ENCODE measurements at places on chromosomes 1 and 21.

GRCh38 chr1:109750241-109750882 is 9.5 kb upstream of the GSTM3 start:
- no peak for DNase-seq

DNA sequence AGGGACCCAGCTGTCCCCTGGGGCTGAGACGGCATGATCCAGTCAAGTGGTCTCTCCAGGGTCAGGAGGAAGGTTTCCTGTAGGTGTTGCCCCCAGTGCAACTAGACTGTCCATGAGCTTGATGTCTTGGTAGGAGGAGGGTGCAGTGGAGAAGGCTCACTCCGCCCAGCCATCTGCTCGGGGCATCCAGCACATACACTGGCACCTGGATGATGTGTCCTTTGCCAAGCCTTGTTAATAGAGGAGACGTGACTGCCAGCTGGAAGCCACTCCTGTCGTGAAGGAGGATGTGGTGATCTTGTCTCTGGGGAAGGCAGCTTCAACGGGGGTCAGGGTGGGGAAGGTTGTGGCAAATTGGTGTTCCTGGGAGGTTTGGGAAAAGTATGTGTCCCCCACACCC is 6.2 kb downstream of the DISP3 start:
- no peak for DNase-seq

DNA sequence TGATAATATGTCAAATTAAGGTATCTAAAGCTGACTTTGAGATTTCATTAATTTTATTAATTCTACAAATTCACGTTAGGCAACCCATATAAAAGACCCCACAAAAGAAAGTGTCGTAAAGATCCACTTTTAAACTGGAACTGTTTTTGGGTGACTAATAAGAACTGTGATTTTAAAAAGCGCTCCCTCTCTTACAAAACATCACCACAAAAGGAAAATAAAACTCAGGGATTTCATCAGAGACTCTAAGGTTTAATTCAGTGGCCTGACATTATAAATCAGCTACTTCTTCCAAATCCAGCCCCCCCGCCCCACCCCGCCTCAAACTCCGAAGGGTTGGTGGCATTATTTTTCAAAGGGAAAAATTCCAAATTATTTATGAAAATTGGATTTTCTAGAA is 2.7 kb downstream of the COL24A1 start:
- DNase-seq = no peak

DNA sequence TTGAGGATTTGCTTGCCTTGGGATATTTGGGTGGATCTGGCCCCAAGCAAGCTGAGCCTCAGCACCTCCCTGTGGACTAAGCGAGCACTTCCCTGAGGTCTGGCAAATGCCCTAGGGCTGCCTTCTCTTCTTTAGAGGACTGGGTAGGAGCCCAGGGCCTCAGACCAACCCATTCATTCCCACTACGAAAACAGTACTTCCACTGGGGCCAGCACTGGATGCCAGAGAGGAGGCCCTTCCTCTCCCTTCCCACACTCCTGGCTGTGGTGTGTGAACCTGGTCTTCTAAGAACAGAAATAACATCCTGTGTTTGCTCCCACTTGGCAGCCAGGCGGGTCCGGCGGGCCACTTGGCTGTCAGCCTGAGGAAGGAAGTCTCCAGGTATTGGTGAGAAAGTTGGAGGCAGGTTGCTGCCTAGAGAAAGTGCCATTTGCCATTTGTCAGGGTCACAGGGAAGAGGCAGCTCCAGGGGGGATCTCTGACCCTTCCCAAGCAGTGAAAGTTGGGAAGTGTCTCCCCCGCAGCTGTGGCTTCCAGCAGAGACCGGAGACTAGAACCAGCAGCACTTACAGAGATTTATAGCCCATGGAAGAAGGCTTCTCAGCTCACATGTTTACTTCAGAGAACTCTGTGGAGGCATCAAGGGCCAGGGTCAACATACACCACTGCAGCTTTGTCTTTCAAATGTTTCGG is 323.5 kb downstream of the SIPA1L2 start:
- DNase-seq = no peak

GRCh38 chr1:162165528-162165927 is 96.0 kb downstream of the NOS1AP start:
- DNase-seq = no peak

DNA sequence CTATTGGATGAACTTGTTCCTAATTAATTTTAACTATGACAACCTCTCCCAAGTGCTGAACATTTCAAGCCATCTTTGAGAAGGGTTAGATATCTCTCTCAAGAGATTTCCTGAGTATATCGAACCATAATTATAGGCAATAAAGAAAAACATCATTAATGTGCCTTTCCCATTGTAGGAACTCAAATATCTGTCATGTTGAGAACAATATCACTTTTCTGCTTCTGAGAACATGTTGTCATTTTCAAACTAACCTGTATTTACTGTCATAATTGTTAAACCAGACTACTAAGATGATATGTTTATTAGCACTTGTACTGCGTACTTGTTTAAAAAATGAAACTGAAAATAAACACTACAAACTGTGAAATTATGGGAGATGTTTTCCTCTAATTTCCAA is 4.3 kb downstream of the EPS15 start:
- DNase-seq = no peak

DNA sequence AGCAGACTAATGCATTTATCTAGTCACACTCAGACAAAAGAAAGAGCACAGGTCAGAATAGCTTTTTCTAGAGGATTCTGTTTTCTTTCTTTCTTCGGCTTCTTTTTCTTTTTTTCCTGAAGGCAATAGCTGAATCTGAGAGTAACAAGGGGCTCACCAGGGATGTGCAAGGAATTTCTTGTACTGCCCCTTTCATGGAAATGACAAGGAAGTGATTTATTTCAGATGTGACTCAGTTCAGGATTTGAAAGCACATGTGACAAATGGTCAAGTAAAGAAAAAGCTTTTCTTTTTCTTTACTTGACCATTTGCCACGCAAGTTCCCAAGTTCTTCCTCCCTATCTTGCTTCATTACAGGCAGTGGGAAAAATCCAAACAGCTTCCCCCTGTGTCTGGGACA is 202.0 kb downstream of the GABPA start:
- no peak for DNase-seq

DNA sequence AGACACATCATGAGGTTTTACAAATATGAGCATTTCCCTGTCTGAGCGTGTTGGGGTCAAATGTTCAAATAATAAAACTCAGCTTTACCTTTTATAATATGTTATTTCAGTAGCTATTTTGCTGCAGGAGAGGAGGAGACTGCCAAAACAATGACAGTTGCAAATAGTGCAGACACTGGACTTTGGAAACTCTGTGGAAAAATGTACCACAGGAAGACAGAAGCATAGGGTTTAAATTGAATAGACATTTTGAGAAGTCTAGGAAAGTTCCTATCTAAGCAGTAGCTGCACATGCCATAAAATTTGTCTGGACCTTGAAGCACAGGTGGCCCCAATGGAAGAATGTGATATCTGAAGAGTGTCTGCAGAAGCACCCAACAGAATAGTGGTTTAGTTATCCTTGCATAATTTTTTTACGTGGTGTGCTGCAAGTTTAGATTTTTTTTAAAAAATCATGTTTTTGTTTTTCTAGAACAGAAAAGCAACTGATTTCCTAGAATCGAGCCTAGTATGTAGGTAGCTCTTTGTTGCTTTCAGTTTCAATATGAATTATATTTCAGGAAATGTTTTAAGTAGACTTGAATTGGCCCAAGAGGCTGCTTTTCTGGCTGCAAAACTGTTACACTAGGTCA is 14.0 kb upstream of the GBP5 start:
- DNase-seq = no peak

GRCh38 chr1:238370599-238370998 is 479.9 kb upstream of the ZP4 start:
- no peak for DNase-seq

DNA sequence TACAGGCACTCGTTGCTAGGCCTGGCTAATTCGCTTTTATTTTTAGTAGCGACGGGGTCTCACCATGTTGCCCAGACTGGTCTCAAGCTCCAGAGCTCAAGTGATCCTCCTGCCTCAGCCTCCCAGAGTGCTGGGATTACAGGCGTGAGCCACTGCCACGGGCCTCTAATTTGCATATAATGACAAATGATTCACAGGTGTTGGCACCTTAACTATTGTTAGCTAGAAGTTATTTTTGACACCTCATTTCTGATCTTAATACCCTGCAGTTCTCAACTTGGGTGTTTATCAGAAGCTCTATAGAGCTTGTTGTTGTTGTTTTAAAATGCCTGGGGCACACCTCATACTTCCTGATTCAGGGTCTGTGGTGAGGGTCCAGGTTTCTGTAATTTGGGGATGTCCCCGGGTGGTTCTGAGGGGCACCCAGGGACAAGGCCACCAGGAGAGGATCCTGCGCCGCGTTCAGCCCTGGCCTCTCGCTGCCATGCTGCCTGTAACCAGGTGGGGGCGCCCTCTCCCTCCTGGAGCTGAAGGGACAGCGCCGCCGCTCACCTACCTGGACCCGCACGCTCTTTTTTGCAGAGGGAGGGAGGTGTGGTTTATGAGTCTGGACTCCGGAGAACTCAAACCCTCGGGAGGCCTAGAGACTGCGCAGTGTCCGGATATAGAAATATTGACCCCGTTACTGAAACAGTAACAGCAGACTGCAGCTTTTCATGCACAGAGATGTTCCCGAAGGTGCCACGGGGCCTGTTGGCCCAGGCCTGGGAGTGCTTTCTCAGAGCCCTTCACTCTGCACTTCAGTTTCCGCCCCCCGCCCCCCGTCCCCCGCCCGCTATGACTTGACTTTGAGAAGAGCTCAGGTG is 23.0 kb upstream of the NEK2 start:
- peak; percentile 70 for DNase-seq

GRCh38 chr1:26285366-26286063 is 5.6 kb downstream of the SH3BGRL3 start:
- DNase-seq = no peak

DNA sequence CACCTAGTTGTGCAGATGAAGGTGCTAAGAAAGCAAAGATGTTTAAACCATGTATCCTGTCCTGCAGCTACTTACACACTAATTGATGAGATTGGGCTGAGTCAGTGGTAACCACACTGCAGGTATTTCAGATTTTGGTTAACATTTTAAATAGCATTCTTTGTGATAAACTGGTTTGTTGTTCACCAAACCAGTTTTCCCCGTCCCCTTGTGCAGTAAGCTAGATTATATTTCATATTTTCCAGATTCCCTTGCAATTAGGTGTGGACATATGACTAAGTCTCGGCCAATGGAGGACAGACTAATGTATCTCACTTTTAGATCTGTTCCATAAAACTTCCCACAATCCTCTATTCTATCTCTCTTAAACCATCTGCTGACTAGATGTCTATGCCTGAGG is 320.4 kb downstream of the RWDD3 start:
- DNase-seq = no peak

- DNase-seq = no peak
These were observed 22.6 kb downstream of the DCAF8 start for GRCh38 chr1:160239582-160240299.

GRCh38 chr1:79044974-79045650 is 38.6 kb upstream of the ADGRL4 start:
- DNase-seq = no peak

DNA sequence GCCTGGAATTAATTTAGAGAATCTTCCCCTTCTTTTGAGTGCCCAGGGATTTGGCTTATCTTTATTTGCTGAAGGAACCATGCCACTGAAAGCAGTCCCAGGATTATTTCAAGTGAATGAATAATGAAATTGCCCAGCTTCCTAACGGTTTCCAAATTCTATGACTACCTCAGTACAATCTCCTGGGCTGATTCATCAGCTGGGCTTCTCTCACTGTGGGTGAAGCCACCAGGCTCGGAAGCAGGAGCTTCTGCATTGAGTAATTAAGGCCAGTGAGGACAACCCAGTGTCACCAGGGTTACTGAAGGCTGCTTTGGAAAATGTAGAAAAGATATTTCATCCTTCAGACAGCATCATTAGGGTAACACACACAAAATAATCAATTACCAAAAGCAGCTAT is 169.8 kb downstream of the DAB1 start:
- DNase-seq = no peak

DNA sequence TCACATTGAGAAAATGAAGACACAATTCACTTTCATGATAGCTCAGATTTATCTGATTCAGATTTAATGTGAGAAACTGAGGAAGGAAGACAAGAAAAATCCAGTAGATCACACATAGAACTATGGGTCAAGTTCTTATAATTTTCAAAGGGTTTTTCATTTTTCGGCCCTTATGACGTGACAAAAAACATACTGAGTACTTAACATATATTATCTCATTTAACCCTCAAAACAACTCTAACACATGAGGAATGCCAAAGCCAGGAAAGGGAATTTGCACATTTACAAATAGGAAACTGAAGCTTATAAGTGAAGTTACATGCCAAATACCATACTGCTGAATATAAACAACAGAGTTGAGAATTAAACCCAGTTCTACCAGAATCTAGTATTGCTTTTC is 27.6 kb downstream of the SOD1 start:
- no peak for DNase-seq

DNA sequence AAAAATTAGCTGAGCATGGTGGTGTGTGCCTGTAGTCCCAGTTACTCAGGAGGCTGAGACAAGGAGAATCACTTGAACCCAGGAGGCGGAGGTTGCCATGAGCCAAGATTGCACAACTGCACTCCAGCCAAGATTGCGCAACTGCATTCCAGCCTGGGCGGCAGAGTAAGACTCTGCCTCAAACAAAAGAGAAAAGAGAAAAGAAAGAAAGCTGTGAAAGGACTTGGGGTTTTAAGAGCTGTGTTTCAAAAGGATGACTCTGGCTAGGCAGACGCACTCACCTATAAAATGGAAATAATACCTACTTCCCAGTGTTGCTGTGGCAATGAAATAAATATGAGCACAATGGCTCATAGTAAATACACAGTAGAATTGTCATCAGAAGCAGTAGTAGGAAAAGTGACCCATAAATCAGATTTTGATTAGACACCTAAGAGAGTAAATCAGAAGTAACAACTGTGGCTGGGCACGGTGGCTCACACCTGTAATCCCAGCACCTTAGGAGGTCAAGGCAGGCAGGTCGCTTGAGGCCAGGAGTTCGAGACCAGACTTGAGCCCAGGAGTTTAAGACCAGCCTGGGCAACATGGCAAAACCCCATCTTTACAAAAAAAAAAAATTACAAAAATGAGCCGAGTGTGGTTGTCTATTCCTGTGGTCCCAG is 45.9 kb upstream of the PUM1 start:
- DNase-seq = no peak

GRCh38 chr1:213523781-213524398 is 463.9 kb upstream of the PROX1 start:
- DNase-seq = no peak

GRCh38 chr1:202966006-202966898 is 805 bp downstream of the CYB5R1 start:
- DNase-seq = no peak

- DNase-seq = peak; percentile 12
These were observed 49.1 kb upstream of the SERBP1 start for GRCh38 chr1:67479146-67479891.

DNA sequence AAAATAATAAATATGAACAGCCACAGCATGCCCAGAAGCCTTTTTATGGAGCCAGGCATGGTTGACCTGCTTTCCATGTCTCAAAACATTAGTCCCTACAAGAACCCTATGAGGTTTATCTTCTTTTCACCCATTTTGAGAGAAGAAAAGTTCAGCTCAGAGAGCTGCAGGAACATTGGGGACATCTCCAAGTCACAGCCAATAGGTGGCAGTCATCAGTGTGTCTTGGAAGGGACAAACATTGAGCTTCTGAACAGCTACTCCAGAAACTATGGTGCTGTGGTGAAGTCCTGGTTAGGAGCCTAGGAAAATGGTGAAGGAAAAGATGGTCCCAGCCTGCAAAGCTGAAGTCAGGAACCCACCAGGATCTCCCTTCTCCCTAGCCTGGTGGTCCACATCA is 73.6 kb downstream of the JMJD4 start:
- DNase-seq = no peak

Data from stimulated activated CD4-positive, alpha-beta T cell treated with anti-CD3 and anti-CD28 coated beads, Interleukin-15, amount 100 ng/mL, for 48 hours (primary cell).